ENCODE measurements at places on chromosomes 3 and 15.

DNA sequence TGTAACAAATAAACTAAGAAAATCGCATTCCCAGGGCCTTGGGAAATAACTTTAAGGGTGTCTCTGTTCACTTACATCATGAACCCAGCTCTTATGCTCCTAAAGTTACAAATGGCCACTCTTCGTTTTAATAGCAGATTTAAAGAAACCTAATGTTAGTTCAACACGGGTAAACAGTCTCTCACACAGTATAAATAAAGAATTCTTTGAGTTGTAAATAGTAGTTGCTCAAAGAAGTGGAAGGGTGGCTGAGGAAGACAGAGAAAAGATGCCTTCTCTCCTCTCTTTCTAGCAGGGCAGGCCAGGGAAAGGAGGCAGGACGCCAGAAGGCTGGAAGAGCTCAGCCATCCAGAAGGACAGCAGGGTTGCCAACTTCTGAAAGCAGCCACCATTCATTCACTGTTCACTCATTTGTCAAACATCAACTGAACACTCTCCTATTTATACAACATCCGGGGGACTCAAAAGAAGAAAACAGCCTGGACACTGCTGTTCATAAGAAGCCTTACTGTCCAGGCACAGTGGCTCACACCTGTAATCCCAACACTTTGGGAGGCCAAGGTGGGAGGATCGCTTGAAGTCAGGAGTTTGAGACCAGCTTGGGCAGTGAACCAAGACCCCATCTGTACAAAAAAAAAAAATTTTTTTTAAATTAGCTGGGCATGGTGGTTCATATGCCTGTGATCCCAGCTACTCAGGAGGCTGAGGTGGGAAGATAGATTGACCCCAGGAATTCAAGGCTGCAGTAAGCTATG is 47.3 kb downstream of the WWTR1 start:
- DNase-seq, result no peak

DNA sequence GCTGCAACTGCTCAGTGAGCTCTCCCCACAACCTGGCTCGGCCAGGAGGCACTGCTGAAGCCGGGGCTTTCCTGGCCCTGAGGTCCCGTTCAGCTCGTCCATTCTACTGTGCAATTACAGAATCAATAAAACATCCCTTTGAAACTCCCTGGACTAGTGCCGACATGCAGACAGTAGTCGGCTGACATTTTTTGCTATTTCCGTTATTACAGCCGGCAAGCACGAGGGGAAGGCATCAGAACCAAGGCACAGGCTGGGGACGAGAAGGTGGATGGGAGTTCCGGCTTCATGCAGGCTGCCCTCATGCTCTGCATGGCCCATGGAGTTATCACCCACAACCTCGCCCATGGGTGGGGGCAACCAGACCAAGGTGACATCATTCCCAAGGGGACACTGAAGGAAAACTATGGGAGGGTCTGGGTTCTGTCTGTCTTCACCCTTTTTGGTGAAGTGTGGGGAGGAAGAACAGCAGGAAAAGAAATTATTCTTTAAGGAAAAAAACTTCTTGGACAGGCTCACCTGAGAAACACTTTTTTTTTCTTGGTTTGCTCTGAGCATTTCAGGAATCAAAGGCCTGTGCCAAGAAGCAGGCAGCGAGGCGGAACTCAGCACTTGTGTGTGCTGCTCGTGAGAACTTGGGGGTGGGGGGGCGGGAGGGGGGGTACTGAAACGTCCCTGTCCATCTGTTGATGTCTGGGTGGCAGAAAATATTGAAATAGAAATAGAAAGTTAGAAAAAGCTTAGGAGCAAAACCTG is 154.5 kb downstream of the FOXP1 start:
- DNase-seq, result no peak

- DNase-seq, result peak; percentile 77
Measured at GRCh38 chr3:143255739-143256138, 136.2 kb downstream of the CHST2 start.

DNA sequence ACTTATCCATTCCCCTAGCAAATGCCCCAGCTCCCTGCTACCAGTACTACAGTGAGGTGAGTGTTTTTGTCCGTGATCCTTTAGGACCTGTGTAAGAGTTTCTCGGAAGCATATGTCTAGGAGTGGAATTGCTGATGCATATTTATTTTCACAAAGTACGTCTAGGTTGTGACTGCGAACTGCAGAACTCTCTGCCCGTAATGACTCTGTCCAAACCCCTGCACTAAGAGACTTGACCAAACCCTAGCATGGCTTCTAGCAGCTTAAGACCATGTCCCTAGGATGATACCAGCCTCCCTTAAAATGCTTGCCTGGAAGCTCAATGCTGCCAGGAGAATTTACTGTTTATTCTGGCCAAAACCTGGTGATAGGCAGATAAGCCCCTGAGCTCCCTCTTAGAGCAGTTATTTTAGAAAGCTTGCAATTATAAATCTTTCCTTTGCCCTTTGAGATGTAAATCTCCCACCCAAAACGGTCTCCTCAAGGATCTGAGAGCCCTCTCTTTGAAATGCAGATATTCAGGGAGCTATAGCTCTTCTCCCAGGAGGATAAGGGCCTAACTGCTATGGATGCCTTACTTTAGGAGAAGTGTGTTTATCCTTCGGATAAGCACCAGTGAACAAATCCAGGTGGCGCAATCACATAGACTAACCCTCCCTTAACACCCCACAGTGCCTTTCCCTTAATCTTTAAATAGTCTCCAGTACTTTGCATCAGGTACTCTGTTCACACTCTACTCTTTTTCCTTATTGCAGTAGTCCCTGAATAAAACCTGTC is 14.7 kb upstream of the CA12 start:
- DNase-seq, result no peak

- no peak for DNase-seq
Measured at GRCh38 chr15:90865702-90866101, 2.7 kb upstream of the FURIN start.

DNA sequence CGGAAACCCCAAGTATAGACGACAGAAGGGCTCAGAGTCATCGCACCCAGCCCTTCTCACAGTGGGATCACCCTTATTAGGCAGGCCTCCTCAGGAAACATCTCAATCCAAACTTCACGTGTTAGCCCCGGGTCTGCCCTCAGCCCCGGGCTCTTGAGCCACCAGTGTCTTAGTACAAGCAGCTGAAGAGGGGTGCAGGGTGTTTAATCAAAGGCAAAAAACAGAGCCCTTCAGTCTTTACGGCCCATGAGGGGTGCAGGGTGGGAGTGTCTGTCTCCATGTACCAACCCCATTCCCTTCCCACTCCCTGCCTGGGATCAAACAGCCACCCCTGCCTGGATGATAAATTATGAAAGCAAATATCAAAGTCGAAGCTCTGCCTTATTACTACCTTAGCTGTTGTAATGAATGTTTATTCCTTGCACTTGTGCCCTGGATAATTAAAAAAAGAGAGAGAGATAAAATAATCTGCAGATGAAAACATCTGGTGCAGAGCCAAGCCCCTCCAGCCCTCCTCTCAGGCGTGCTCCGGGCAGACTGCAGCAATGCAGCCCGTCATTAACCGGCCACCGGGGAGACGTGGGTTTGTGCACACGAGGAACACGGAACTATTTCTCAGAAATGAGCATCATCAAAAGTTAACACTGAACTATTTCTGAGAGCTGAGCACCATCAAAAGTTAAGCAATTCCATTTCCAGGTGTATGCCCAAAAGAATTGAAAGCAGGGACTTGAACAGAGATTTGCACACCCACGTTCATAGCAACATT is 64.5 kb downstream of the ADAMTS17 start:
- DNase-seq, result no peak

- peak; percentile 58 for DNase-seq
Measured at GRCh38 chr15:99732124-99732750, 1.0 kb downstream of the LYSMD4 start.

DNA sequence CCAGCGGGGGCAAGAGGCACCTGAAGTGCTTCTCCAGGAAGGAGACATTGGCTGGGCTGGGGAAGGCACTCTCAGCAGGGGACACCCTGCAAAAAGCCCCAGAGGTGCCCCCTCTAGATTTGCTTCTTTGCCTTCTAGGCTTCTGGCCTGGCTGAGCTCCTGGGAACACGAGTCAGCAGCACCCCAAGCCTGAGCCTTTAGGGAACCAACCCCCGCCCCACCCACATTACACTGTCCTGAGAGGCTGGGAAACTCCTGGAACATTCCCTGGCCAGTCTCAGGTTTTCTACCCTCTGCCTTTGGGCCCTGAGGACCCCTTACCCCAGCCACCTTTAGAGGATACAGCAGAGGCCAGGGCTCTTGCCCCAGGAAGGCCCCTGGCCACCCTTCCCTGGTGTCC is 108.4 kb upstream of the LINGO1 start:
- DNase-seq, result no peak

- no peak for DNase-seq
Measured at GRCh38 chr3:32841867-32842470, 24.2 kb downstream of the TRIM71 start.

- no peak for DNase-seq
Measured at GRCh38 chr3:71546821-71547220, 36.7 kb downstream of the FOXP1 start.

GRCh38 chr3:143865302-143865701 is 17.0 kb upstream of the SLC9A9 start:
- no peak for DNase-seq

DNA sequence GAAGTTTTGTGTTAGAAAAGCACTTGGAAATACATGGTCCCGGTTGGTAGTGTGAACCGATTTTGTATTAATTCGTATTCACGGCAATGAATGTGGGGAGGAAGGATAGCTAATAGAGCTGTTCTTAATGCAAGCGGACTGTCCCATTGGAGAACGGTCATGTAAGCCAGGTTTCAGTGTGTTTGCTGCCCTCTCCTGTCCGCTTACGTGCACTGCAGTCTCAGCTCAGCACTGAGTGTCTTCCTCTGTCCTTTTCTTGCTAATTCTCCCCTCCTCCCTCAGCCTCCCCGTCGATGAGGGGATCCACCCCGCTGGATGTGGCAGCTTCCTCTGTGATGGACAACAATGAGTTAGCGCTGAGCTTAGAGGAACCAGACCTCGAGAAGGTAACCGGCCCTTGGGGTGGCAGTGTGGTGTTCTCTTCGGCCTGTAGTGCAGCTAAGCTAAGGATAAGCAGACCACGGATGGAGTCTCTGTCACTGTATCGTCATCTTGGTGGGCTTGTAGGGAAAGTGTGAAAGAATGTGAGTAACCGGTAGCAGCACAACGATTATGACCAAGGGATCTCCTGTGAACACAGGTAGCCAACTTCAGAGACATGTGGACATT is 267.5 kb upstream of the CHRM5 start:
- DNase-seq, result peak; percentile 78

DNA sequence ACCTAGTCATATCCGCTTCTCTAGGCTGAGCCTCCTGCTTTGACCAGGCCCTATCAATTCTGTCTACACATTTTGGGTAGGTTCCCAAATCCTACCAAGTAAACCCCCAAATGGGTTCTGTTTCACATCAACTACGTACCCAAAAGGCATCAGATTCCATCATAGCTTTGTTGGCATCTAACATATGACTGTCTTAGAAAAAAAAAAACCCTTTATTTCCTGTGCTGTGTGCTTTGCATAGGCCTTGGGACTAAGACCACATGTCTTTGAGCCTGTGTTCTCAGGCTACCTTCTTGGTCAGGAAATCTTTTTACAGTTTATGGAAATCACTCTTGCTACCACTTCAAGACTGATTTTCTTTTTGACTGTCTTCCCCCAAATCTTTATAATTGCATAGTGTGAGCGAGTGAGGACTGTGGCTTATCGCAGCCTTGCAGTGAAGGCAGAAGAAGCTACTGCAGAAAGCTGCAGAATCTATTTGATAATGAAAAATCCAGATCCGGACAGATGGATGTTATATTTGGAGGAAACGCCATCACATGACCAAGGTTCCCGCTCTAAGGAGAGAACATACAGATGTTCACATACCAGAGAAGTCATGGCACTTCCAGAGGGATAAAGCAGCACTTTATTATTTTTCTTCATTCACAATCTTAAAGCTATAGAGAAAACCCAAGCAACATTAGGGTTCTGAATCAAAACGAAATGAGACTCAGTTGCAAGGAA is 111.2 kb downstream of the EOMES start:
- no peak for DNase-seq

GRCh38 chr3:8499181-8499611 is 2.4 kb upstream of the LMCD1 start:
- DNase-seq, result no peak

DNA sequence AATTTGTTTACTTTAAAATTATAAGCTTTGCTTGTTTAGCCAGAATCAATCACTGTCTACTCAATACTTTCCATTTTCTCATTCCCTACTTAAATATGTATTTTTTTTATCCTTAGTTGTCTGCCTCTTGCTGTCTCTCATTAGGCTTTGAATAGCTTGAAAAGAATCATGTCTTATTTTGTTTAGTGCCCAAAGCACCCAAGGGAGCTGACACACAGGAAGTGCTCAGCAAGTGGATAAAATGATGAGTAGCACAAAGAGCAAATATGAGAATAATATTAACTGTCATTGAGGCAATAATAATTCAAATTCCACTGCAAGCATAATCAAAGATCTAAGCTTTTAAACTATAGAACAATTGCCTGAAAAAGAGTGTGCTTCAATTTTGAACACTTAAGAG is 19.0 kb upstream of the IL1RAP start:
- DNase-seq, result no peak

DNA sequence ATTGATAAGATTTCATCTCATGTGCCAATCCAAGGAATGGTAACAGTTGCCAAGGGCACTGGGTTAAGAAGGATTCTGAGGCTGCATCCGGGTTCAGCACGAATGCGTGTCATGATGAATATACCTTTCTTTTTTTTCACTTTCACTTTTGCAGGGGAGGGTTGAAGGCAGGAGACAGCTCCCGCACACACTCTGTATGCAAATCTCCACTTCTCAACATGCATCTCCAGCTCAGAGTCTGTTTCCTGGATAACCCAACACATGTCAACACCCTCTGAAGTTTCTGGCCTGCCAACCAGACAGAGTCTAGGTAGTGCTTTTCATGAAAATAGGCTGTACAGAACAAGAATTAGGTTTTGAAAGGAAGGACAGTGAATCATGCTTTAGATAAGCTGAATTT is 21.6 kb downstream of the B4GALT4 start:
- no peak for DNase-seq

DNA sequence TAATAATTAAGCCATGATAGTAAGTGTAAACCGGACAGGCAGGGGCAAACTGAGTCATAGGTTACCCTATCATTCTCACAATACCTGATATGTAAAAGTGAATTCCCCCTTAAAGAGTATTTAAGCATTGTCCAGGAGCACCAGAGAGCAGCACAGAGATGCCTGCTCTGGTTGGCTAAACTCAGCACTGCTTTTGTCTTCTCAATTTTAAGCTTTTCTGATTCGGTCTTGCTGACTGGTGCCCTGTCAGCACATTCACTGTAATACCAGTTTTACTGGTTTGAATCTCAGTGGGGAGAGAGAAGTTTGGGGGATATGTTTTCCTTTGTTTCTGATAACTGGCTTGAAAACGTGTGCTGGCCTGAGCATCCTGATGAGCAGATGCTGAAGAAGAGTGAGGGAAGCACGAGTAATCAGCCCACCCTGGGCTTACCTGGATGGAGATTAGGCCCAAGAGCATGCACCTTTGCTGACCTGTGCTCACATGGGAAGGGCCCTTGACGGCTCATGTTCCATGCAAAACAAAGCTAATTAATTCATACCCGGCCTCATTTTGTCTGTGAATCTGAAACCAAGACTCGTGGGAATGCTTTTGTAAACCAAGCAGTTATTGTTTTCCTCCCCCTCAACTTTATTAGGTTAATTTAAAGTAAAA is 208.5 kb upstream of the MRPL3 start:
- DNase-seq, result no peak

GRCh38 chr3:127206154-127206553 is 13.2 kb downstream of the PRR23E start:
- no peak for DNase-seq

GRCh38 chr3:102593812-102594602 is 159.2 kb downstream of the ZPLD1 start:
- no peak for DNase-seq
